CD4-positive, alpha-beta T cell treated with Interleukin-4 for 4 hours (primary cell): ENCODE measurements at places on chromosomes 4 and X.
A peak's percentile ranks its signal among the peaks of the same experiment; 100 is the strongest.

DNA sequence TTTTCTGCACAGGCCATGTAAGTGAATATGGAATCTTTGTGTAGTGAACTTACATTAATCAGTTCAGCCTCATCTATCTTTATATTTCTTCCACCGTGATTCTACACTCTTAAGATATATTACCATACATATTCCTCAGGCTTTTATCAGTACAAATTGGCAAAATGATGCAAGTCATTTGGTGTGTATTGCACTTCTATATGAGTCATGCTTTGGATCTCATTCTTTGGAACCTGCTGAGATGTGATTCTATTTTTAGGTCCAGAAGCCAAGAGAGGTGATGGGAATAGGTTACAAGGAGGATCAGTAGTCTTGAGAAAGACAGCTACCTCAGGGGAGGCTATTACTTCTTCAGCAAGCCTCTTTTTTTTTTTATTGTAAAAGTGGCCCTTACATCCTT is 204.4 kb downstream of the ZNF330 start:
- DNase-seq = no peak

DNA sequence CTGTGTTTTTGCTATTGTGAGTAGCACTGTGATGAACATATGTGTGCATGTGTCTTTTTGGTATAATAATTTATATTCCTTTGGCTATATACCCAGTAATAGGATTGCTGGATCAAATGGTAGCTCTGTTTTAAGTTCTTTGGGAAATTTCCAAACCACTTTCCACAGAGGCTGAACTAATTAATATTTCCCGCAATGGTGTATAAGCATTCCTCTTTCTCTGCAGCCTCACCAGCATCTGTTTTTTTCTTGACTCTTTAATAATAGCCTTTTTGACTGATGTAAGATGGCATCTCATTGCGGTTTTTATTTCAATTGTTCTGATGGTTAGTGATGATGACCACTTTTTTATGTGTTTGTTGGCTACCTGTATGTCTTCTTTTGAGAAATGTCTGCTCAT is 247.7 kb upstream of the NDST3 start:
- no peak for DNase-seq

DNA sequence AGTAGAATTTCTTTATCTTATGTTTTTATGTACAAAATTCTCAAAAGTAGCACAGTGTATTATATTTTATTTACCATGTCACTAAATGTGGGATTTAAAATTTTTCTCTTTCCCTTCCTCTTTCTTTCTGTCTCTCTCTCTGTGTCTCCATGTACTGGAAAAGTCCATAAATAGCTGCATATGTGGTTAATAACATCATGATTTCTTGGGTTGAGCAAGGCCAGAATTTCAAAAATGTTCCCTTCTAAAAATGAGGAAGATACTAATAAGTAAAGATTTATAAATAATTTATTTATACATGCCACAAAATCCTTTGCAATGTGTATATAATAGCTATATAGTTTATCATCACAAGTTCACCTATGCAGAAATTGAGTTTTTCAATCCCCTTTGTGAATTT is 29.1 kb upstream of the DKK2 start:
- no peak for DNase-seq

GRCh38 chr4:167602157-167602556 is 367.9 kb upstream of the SPOCK3 start:
- DNase-seq = no peak

DNA sequence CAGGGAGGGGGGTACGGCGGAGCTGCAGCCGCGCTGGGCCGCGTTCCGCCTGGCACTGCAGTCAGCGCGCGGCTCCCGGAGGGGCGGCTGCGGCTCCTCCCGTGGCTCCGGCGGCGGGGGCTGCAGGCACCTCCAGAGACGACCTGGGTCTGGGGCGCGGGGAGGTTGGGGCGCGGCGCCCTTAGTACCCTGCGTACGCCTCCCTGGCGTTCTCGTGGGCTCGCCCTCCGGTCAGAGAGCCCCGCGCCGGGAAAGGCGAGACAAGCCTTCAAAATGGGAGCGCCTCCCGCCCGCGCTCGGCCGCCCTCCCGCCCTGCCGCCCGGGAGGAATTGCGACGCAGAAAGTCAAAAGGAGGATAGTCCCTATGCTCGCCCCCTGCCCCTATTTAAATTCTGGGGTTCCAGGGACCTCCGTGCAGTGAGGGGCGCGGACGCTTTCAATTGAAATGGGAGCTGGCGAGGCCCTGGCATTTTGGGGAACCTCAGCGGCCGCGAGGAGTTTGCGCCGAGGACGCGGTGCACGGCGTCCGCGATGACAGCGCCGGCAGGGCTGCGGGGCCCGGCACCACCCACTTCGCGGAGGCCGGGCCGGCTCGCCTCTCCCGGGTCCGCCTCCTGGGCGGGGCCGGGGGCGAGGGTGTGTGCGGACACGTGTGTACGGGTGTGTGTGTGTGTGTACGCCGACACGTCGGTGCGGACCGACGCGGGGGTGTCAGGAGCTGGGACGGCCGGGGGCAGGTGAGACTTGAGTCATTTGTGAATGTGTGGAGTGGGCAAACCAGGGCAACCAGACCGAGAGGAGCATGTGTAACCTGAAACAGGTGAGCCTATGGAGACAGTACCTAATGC is 544 bp downstream of the HERC3 start:
- peak; percentile 87 for DNase-seq

DNA sequence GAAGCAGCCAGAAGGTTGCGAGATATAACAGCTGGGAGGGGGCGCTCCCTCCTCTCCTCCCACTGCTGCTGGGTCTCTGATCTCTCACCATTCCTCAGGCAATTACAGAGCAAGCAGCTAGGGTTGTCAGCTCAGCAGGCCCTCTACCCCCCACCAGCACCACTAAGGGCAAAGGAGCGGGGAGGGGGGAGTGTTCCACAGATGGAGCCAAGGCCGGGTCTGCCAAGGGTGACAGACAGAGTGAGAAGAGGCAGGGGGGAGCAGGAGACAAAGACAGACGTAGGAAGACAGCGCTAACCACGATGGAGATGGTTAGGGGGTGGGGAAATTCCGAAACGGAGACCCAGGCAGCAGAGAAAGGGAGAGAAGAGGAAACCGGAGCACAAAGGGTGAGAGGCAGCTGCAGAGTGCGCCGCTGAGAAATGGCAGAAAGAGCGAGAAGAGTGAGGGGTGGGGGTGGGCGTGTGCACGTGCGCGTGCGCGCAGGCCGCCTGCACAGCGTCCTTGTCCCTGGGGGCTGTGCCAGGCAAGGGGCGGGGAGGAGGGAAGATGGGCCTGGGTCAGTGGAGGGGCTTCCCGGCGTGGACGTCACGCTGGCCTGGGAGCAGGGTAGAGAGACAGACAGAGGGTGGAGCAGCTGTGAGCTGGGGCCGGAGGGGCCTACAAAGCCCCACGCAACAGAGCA is 6.9 kb downstream of the L1CAM start:
- no peak for DNase-seq

DNA sequence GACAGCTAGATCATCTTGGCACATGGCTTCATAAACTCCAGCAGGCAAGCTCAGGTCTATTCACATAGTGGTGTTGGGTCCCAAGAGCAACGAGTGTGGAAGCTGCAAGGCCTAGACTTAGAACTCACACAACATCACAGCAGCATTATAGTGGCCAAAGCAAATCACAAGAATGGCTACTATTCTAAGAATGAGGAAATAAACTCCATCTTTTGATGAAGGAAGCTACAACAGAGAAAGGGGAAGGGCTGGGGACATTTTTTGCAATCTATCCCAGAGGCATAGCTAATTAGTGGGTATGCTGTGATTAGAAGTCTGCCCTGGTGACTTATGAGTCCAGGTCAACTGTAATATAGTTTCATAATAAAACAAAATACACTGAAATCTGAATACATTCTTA is 42.9 kb upstream of the TAB3 start:
- DNase-seq = no peak

DNA sequence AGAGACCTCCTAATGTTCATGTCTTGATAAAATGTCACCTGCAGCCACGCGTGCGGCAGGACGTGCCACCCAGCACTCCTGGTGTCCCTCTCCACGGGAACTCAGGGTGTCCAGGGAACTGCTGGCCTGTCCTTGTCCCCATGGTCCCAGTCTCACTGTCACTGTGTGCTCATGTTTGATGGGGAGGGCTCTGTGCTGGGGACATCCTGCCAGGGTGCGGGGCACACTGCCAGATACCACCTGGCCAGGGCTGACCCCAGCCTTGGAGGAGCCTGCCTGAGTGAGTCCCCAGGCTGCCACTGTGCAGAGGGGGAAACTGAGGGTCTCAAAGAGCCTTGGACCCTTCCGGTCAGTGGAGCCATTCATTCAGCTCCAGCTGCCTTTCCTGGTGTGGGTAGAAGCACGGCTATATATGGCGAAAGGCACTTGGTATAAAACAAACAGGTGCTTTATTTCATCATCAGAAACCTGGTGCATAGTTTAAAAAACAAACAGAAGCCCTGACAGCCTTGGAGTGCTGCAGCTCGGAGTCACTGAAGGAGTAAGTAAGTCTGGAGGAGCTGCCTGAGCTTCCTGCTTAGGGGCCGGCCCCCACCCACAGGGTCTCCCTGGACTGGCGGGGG is 33.0 kb downstream of the NOP14 start:
- no peak for DNase-seq

- no peak for DNase-seq
These were observed 11.3 kb downstream of the TXK start for GRCh38 chr4:48122756-48123155.

DNA sequence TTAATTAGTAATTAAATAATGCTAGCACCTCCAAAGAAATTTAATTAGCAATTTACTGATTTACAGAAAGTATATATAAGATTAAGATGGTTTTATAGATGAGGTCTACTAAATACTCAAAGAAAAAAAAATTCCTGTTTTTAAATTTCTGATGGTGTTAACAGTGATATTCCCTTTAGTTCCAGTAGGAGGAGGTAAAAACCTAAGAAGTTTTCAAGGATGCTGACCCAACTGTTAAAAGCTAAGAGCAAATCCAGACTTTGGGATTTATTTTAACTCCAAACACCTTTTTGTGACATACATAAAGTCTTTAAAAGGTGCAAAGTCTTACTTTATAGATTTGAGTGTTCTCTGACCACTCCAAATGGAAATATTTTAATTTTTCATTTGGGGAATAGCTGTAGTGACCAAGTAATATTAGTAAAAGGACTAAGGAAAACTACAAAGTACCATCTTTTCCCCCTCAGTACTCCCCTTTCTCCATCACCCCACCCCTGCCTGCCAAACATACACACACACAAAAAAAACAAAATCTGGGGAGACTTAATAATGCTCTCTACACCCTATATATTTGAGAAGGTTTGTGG is 34.2 kb upstream of the CSN1S1 start:
- DNase-seq = no peak

GRCh38 chr4:6109842-6110560 is 90.3 kb downstream of the JAKMIP1 start:
- no peak for DNase-seq

DNA sequence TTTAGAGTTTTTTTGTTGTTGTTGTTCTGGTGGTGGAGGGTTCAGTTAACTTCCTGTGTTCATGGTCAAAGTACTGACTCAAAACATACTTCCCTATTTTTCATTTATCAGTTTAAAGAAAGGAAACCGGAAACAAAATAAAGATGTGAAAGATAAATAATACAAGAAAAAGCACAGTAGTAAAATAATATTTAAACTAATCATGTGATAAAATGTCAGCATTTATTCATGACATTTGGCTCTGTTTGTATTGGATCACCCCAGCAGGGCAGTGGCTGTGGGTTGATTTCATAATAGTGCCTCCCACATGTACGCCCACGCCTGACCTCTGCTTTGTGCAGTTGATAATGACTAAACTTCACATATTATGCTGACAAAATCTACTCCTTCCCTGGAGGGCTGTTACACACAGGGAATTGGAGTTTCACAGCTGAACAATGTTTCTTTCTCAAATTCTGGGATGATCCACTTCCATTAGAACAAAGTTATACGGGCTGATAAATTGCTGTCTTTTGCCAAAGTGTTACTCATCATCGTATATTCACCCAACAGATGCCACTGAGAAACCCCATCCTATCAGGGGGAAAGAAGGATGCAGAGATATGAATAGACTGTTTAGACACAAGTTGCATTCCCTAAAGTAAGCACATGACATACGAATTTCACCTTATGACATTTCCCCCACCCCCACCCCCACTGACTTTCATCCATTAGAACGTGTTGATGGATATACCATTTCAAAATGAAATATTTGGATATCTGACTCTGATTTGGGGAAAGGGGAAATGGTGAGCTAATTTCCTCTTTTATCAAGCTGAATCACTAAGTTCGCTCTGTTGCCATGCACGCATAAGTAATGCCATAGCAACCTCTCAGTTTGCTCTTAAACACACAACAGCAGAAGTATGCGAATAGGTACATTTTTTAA is 48.3 kb downstream of the AMELX start:
- peak; percentile 1 for DNase-seq

DNA sequence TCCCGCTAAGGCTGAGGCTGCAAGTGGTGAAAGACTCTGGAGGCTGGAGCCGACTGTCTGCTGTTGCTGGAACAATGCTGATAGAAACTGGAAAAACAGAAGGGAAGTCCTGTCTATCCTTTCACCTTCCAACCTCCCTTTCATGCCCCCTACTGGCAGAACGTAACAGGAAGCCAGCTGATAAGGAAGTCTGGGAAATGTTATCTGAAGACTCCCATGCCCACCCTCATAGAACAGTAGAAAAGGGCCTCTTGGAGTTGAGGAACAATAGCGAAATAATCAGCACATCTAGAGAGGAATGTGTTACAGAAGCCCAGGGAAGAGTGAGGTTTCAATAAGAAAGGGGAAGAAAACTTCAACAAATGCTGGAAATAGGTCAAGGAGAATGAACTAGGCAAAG is 117.1 kb upstream of the DKK2 start:
- no peak for DNase-seq

GRCh38 chr4:41752081-41752836 is 3.7 kb upstream of the PHOX2B start:
- no peak for DNase-seq

GRCh38 chr4:4514786-4515185 is 27.1 kb downstream of the STX18 start:
- DNase-seq = no peak

GRCh38 chr4:59094505-59094904 is 1984.3 kb upstream of the IGFBP7 start:
- DNase-seq = no peak
